ENCODE measurements at places on chromosomes 5 and 9.

DNA sequence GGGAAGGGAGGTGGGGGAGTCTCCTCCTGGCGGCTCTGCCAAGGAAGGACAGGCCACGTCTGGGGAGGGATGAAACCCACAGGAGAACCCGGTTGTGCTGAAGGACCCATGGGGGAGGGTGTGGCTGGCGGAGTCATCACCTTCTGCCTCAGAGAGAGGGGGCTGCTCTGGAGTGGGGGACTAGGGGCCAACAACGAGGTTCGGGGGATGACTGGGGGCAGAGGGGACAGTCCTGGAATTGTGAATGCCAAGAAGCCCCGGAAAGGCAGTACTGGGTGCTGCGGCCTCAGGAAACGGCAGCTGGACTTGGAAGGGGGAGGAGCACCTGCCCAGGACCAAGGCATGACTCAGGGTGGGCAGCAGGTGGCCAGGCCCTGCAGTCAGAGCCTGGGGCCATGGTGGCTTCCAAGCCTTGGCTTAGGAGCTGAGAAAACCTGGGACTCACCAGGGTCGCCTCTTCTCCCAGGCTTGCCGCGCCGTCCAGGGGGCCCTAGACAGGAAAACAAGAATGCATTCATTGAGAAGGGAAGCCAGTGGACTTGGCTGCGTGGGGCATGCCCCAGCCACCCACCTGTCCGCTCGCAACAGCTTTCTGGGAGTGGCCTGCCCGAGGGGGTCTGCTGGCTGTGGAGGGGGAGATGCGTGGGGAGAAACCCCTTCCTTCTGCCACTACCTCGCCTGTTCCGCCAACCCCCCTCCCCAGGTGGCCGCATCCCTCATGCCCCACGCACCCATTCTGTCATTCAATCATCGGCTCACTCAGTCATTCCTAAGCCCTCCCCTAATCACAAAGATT lies 74.0 kb upstream of the PHYKPL start:
- no peak for DNase-seq

GRCh38 chr5:37966871-37967270 lies 127.0 kb upstream of the GDNF start:
- DNase-seq, result no peak

DNA sequence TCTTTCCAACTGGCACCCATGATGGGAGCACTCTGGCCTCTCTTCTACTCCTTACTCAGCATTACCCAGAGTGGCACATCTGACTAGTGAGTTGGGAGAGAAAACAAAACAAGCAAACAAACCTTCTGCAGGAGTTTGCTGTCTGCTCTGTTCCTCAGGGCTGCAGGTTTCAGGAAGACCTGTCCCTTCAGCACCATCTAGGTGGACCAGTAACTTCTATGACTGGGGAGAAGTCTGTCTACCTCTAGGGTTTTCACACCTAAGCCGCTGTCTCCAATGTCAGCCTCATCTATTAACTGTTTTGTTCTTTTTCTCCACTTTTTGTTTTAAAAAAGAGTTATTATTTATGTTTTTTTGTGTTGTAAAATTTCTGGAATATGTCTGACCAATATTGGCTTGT lies 58.7 kb downstream of the RAB3C start:
- no peak for DNase-seq

- no peak for DNase-seq
Measured at GRCh38 chr5:101942321-101942882, 353.7 kb downstream of the SLCO4C1 start.

DNA sequence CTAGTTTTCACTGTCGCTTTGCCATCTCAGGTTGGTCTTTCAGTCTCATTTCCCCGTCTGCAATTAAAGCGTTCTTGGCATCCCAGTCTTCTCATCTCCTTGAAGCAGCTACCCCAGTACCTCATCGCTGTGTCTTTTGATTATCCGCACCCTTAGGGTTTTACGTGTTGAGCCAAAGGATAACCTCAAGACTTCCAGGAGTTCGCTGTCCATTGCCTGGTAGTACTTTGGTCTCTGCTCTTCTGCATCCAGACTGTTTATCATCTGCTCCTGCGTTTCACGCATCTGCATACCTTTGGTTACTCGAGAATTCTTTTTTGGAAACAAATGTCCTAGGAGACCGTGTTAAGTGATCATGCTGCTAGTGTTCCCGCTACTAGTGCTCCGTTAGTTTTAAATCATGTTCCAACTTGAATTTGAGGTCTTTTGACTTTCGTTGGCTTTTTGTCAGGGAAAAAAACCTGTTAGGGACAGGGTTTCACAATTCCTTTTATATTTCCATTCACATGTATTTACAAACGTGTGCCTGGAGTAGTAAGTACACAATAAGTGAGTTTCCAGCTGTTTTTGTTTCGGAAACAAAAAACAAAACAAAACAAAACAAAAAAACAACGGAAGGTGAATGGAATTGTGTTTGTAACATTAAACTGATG lies 888 bp downstream of the RABGAP1 start:
- no peak for DNase-seq

- DNase-seq, result no peak
Measured at GRCh38 chr9:124818431-124819281, 34.6 kb upstream of the WDR38 start.

- DNase-seq, result no peak
Measured at GRCh38 chr5:139689631-139690063, 41.5 kb downstream of the CXXC5 start.

- no peak for DNase-seq
Measured at GRCh38 chr5:146595088-146595487, 79.1 kb upstream of the GPR151 start.

GRCh38 chr5:57986761-57987341 lies 473.0 kb downstream of the PLK2 start:
- no peak for DNase-seq

- DNase-seq, result peak; percentile 17
Measured at GRCh38 chr9:35757226-35757891, 3.3 kb upstream of the MSMP start.

- DNase-seq, result no peak
Measured at GRCh38 chr5:71892641-71893365, 173.7 kb downstream of the CARTPT start.

DNA sequence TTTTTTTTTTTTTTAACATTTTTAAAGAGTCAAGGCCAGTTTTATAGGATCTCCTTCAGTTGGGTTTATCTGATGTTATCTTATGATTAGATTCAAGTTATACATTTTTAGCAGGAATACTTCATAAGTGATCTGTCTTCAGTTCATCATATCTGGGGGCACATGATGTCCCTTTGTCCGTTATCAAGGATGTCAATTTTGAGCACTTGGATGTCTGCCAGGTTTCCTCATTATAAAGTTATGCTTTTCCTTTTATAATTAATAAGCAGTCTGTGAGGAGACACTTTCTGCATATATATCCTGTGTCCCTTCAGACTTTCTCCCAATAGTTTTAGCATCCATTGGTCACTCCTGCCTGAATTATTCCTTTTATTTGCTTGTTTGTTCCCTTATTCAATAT lies 11.8 kb downstream of the HDHD3 start:
- DNase-seq, result no peak

- DNase-seq, result no peak
Measured at GRCh38 chr5:58259685-58260152, 200.2 kb downstream of the PLK2 start.

DNA sequence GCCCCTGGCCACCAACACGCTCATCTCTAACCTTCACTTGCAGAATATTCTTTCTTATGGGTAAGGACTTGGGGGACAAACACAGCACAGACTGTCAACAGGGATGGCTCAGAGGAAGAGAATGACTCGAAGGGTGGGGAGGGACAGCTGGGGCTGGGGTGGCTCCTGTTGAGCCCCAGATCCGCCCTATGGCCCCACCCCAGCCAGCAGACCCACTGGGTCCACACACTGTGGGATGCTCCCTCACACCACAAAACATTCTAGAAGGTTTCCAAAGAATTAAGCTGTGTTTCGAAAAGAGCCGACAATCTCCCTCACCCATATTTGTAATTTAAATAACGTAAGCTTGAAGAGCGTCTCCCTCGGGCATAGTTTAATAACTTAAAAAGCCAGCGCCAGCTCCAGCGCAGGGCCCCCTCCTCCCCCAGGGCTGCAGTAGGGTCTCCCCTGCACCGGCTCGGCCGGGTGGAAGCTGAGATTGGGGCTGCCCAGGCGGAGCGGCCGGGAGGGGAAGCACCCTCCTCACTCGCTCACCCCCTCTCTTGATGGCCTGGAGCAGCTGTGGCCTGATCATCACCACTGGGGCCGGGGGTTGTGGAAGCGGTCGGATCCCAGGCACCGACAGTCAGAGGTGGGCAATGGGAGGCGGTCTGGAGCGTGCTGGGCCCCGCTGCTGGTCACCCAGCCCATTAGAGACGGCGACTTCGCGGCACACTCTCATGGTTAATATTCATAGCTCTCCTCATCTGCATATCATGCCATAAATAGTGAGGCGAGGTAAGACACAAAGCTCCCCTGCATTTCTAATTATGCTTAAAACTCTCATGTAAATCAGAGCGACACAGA lies 37.6 kb downstream of the NACC2 start:
- DNase-seq, result no peak

DNA sequence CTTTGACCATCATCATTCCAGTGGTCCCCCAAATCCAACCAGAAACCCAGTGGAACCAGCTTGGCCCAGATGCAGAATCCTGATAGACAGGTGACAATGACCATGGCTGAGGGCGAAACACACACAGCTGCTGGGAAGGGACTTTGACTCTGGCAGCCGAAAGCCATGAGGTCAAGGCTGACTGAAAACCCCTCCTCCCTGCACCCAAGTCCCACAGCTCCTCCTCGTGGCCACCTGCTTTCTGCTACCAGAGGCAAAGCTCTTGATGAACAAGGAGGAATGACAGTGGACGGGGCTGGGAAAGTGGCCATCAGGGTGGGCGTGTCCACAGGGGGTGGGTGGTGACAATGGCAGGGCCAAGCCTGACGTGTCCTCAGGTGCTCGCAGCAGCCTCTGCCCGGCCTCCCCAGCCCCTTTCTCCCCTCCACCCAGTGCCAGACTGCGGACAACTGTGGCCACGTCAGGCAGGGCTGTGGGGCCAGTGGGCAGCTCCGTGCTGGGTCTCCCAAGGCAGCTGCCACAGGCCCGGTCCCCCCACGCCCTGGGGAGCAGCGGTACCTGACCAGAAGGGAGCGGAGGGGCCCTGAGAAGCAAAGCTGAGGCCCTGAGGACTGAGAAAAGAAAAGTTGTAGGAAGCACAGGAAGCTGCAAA lies 30.8 kb upstream of the SARDH start:
- no peak for DNase-seq

- no peak for DNase-seq
Measured at GRCh38 chr9:9112001-9112720, 1312.6 kb upstream of the DMAC1 start.

GRCh38 chr5:150442699-150443080 lies 6.8 kb downstream of the RPS14 start:
- no peak for DNase-seq

- DNase-seq, result no peak
Measured at GRCh38 chr5:68067291-68067690, 148.3 kb upstream of the PIK3R1 start.

GRCh38 chr5:115458003-115458409 lies 86.6 kb downstream of the FEM1C start:
- DNase-seq, result no peak

GRCh38 chr9:14424983-14425382 lies 111.0 kb upstream of the NFIB start:
- no peak for DNase-seq

Data from stimulated activated CD4-positive, alpha-beta T cell treated with anti-CD3 and anti-CD28 coated beads, Interleukin-4, amount 100 ng/mL, for 24 hours (primary cell).